Endothelial cell of umbilical vein (primary cell): ENCODE measurements at places on chromosomes 6 and 20. TPM values are rescaled to one million over a fixed set of nuclear protein-coding genes. Genes with fewer than 3 reads are reported as not detected.
A peak's percentile ranks its signal among the peaks of the same experiment; 100 is the strongest.

The GTPBP2 gene
- 77.6 and 87.1 TPM in 2 replicates for total RNA-seq

DNA sequence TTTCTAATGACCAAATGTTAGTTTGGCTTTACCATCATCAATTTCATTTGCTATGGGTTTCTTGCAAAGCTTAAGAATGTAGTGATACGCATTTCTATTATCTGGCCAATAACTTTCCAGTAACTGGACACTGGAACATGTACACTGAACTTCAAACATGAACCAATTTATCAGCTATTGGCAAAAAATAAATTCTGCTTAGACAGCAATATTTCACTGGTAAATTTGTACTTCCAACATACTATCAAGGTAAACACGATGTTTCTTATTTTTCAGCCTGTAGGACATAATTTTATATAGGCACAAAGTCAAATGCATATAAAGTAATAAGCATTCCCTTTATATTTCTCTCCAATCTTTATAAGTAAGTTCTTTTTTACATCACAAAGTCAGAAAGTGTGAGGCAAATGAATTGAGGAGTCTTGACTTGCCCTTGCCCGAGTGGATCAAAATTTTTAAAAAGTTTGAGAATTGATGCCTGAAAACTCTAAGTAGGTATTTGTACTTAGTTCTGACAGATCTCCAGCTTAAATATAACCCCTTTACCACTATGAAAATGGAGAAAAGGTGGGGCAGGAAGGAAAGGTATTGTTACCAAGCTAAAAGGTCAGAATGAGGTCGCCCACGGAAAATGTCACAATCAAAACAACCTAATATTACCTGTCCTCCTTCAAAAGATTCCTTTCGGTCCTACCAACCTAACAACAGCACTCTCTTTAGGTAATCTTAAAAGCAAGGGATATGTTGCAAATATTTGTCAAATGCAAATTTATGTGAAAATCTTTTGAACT lies 41.3 kb downstream of the STK38 start:
- H3K27ac ChIP-seq = no peak overlapping the region
- H3K36me3 ChIP-seq = peaks cover 12% of the 10 kb centered on the region
- H3K4me1 ChIP-seq = no peaks in the 10 kb centered on the region
- DNase-seq = no peak
- H3K4me3 ChIP-seq = no peak overlapping the region

GRCh38 chr20:32544260-32544722 lies 40.8 kb downstream of the NOL4L start:
- H3K4me3 ChIP-seq = no peak overlapping the region
- H3K36me3 ChIP-seq = no peaks in the 10 kb centered on the region
- H3K27me3 ChIP-seq = peaks cover 3% of the 10 kb centered on the region
- peaks cover 3% of the 10 kb centered on the region for H3K4me1 ChIP-seq

GRCh38 chr6:139600919-139601475 lies 226.5 kb upstream of the CITED2 start:
- no peak for DNase-seq
- no peaks in the 10 kb centered on the region for H3K36me3 ChIP-seq
- no peak overlapping the region for H3K27ac ChIP-seq
- H3K27me3 ChIP-seq = no peaks in the 10 kb centered on the region

DNA sequence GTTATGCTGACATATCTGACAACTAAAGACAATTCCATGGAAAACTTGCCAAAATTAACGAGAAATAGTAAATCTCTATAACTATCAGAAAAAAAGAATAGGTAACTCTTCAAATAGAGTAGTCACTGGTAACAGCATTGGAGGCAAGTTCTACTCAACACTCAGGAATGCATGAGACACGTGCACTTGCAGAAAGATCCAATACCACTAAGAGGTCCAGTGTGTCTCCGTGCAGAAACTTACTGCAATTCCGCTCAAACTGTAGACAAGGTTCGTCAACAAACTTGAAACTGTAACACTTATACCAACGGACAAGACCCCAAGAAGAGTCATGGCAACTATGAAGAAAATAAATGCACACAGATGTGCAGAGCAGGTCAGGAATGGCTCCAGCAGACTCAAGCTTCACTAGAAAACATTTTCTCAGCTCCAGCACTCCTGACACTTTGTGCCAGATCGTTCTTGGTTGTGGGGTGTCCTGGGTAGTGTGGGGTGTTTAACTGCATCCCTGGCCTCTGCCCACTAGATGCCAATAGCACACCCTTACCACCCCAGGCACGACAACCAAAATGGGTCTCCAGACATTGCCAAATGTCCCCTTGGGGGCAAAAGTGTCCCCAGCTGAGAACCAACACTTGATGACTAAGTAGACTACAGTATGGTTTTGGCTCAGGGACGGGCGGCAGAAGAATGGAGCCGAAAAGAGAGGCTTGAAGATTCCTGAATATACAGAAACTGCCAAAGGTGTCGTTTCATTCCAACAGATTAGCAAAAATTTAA lies 134.8 kb downstream of the DTNBP1 start:
- no peaks in the 10 kb centered on the region for H3K27me3 ChIP-seq
- H3K4me3 ChIP-seq = no peak overlapping the region
- no peaks in the 10 kb centered on the region for H3K4me1 ChIP-seq
- H3K36me3 ChIP-seq = peaks cover 10% of the 10 kb centered on the region
- no peak for DNase-seq
- no peak overlapping the region for H3K27ac ChIP-seq

- H3K4me3 ChIP-seq = no peak overlapping the region
- H3K36me3 ChIP-seq = no peaks in the 10 kb centered on the region
- H3K4me1 ChIP-seq = no peaks in the 10 kb centered on the region
- peak; percentile 72 for DNase-seq
- no peak overlapping the region for H3K27ac ChIP-seq
These were observed 42.3 kb upstream of the ATXN1 start for GRCh38 chr6:16803294-16804200.
